CD4-positive, alpha-beta T cell treated with Interleukin-21 for 1 hour (primary cell): ENCODE measurements at places on chromosomes 12 and 14.

DNA sequence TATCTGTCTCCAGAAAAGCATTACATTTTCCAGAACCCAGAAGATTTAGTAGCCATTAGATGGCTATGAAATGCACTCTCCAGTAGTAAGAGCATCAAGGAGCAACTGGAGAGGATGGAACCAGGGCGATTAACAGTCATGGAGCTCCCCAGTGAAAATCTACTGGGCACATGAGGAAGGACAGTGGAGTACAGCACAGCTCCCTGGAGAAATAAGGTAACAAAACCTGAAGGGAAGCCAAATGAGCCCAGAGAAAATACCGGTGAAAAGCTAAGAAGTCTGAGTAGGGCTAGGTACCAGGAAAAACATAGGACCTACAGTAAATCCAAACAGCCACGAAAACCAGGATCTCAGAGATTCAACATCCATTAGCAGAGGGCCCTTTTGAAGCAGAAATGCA lies 21.6 kb downstream of the SOX5 start:
- no peak for DNase-seq

DNA sequence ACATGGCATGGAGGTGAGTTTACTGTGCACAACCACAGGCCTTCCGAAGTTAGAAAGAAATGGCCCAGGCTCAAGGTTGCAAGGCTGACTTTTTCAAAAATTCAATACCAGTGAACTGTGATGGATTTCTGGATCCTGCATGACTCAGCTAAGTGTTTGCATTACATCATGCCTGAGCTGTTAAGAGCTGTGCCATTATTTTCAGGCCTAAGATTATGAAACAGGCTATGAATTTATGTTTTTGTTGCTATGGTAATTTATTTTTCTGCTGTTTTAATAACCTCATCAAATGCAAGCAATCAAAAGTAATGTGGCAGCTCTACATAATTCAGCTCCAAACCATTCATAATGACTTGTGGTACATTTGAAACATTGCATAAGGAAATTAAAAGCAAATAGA lies 457.7 kb upstream of the TMEM132C start:
- no peak for DNase-seq

DNA sequence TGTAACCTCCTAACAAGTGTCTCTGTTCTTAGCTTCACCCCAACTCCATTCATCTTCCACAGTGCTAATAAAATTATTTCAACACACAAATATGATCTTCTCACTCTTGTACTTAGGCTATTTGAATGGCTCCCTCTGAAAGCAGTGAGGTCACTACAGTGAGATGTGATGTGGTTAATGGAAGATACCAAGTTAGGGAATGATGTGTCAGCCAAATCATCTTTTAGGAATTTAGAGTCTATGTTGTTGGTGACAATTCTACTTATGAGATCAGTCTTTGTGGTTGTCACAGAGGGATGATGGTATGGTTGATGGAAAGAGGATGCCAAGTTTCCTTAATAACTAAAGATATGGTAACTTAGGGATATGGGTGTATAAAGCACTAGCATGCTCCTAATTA lies 57.6 kb downstream of the POLR3B start:
- no peak for DNase-seq

DNA sequence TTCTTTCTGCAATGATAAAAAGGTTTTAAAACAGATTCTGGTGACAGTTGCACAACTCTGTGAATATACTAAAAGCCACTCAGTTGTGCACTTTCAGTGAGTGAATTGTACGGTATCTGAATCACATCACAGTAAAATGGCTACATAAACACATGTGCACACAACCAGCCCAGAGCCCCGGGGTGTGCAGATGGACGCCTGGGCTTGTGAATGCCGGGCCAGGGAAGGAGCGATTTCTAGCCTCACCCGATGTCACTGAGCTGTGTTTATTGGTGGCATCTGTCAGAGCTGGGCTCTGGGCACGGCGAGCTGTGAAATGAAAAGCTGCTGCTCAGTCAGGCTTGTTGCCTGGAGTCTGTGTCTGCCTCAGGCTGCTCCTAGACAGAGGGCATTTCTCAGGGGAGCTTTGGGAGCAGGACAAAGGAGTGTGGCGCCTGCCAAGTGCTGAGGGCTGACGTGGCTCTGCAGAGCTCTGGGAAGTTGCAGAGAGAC lies 25.9 kb downstream of the RHOF start:
- DNase-seq, result no peak

DNA sequence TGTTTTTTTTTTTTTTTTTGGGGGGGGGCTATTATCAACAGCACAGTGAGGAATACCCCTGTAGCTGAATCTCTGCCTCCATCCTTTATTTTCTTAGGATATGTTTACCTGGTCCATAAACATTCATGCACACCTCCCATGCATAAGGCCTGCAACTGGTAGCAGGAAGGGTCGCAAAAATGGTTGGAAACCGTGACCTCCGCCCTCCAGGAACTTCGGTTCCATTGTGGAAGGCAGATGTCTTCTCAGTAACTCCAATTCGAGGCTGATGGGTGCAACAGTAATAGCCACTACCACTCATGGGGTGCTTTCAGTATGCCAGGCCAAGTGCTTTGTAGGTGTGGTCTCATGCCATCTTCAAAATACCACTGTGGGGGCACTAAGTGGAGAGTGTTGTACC lies 40.2 kb downstream of the ACACB start:
- no peak for DNase-seq

DNA sequence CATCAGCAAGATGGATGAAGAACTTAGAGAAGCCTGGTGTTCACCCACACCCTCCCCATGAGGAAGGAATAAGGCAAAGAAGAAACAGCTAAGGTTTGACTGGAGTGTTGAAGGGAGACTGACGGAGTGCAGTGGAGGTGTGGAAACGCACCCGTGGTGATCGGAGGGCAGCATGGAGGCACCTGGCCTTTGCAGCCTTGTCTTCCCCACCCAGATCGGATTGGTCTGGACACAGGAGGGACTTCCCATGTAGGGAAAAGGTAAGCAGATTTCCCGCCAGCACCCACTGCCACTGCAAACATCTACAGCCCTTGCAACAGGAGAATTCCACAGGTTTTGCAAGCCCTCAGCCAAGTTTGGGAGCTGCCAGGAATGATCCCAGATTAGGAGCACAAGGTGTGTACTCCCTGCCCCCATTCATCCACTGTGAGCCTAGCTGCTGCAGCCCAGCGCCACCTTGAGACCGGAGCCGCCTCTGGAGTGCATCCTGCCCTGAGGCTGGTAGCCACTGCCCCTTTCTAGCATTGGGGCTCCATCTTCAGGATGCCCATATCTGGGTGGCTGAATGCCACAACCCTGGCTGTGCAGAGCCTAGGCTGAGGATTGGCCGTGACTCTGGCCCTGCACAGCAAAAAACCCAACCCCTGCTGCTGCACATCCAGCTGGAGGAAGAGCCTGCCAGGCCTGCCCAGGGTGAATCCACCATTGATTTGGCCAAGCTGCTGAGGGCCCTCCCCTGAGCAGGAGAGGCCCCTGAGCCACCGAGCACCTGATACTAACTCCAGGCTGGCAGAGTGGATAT lies 411.1 kb downstream of the TMEM121 start:
- no peak for DNase-seq
